GM23248 (cell line): ENCODE measurements at places on chromosomes 13 and 19.

- no peak for DNase-seq
Measured at GRCh38 chr13:69194130-69194529, 913.5 kb upstream of the ATXN8OS start.

DNA sequence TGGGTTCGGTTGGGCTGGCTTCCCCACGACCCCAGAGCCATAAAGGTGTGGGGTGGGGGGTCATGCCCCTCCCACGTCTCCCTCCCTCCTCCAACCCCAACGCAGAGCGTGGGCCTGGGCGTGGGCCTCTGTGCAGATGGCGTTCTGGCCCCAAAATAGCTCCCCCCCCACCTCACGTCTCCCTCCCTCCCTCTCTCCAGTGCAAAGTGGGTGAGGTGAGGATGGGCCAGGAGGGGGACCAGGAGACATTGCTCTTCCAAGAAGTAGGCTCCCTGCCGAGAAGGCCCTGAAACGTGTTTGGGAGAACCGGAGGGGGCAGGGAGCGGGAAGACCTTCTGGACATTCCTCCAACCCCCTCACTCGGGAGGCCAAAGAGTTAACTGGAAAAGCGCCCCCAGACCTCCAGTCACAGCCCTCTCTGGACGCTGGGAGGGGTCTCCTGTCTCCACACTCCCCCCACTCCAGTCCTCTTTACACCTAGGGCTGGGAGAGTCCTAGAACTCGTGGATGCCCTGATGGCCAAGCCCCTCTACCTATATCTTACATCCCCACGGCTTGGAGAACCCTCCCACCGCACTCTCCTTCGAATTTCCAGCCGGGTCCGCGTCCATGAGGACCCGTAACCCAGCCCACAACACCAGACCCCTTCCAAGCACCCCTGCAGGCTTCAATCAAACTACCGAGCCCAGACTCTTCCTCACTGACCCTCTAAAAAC, 855 bp downstream of the UNC13A start:
- no peak for DNase-seq

DNA sequence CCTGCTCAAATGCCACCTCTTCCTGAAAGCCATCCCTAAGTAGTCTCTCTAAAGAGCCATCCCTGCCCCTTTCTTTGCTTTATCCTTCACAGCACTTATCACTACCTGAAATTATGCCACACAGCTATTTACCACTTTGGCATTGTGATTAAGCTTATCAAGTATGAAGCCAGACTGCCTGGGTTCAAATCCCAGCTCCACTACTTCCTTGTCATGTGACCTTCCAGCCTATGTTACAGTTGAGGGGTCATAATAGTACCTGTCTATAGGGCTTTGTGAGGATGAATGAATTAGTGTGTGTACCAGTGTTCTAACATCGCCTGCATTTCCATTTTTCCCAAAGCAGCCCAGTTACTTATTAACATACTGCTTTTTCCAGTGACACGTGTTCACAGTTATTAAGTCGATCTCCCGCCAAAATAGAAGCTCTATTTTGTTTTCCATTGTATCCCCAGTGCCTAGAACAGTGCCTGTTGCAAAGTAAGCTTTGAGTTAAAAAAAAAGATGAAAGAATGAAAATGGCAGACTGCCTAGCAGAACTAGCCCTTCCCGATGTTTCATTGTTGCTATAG, 32.8 kb downstream of the ZSWIM9 start:
- DNase-seq: no peak

GRCh38 chr13:106520251-106521054, 15.0 kb downstream of the EFNB2 start:
- DNase-seq: peak; percentile 47

DNA sequence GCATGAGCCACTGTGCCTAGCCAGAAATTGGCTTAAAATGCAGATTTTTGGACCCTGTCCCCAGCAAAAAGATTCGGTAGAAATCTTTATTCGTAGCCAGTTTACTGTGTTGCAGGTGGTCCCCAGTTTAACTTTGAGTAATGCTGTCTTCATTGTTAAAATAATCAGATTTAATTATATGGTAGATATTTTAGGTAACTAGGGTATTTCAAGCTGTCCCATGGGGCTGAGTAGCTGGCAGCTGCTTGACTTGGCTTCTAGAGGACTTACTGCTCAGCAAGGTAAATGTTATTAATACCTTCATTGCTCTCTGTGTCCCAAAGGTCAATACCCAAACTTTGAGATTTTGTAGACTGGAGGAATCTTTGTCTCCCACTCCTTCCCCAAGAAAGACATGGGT, 21.1 kb downstream of the LSM14A start:
- no peak for DNase-seq
